ENCODE measurements at places on chromosomes 1 and 21.

DNA sequence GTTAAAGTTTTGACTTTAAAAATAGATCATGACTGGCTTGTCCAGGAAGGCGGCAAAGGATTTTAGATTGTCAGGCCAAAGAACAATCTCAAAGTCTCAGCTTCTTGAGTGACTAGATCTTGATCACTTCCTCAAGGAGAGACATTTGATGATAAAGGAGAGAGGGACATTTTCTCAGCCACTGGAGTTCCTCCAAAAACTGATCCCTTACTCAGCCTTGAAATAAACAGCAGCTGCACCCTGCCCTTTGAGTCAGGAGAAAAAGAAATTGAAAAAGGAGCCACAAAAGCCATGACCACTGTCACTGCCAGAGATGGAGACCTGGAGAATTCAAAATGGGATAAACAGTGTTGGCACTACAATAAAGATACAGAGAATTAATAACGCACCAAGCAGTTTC, 288.4 kb upstream of the PRMT6 start:
- DNase-seq: no peak

- DNase-seq: no peak
These were observed 178.9 kb downstream of the HS2ST1 start for GRCh38 chr1:87093286-87093685.

GRCh38 chr1:3247521-3248121, 178.6 kb downstream of the PRDM16 start:
- no peak for DNase-seq

GRCh38 chr1:94980582-94981574, 54.0 kb upstream of the CNN3 start:
- no peak for DNase-seq

- DNase-seq: no peak
These were observed 3.1 kb upstream of the SLC16A4 start for GRCh38 chr1:110393691-110394492.

DNA sequence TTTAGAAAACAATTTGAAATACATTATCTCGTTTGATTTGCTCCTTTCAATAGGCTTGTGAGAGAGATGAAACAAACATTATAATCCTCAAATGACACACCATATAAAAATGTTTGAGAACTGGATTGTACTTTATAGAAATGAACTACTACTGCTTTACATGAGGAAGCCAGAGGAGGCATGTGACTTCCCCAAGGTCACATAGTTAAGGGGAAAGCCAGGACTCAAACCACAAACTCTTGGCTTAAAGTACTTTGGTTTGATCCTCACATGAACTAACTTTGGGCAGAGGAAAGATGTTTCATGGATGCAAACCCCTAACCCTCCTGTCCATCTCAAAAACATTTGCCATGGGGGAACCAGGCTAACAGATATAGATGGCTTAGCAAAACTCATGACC, 4.7 kb downstream of the ARHGEF11 start:
- no peak for DNase-seq

DNA sequence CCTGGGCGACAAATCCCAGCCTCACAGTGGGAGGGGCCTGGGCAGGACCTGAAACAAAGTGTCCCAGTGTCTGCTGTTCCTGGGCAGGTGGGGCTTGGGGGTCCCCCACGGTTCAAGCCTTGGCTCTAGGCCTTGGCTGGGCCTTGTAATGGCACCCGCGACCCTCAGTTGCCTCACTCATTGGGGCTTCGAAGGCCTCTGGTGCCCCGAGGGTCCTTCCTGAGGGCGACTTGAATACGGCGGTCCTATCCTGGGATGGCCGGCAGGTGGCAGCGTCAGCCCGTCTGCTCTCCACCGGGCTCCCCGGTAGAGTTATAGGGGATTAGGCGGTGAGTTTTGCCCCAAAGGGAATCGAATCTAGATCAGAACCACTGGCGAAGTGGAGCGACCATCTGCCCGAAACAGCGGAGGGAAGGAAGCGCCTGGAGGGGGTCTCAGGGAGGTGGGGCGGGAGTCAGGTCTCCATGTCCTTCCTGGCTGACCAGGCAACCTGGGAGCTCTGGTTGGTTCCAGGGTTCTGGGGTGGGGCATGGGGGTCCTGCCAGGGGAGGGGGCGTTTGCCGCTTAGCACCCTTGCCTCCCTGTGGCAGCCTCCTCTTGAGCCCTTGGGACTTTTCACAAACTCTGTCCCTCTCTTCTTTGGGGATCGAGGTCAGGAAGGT, 2.1 kb upstream of the PEX10 start:
- peak; percentile 89 for DNase-seq

- DNase-seq: no peak
These were observed 26.8 kb downstream of the NFIA start for GRCh38 chr1:61109158-61109557.

DNA sequence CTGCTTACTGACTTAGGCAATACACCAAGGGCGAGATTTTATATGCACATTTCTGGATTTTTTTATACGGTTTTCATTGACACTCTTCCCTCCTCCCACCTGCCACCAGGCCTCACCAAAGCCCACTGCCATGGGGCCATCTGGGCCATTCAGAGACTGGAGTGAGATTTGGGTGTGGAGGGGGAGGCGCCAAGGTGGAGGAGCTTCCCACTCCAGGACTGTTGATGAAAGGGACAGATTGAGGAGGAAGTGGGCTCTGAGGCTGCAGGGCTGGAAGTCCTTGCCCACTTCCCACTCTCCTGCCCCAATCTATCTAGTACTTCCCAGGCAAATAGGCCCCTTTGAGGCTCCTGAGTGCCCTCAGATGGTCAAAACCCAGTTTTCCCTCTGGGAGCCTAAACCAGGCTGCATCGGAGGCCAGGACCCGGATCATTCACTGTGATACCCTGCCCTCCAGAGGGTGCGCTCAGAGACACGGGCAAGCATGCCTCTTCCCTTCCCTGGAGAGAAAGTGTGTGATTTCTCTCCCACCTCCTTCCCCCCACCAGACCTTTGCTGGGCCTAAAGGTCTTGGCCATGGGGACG, 57.9 kb downstream of the LACTBL1 start:
- DNase-seq: no peak

DNA sequence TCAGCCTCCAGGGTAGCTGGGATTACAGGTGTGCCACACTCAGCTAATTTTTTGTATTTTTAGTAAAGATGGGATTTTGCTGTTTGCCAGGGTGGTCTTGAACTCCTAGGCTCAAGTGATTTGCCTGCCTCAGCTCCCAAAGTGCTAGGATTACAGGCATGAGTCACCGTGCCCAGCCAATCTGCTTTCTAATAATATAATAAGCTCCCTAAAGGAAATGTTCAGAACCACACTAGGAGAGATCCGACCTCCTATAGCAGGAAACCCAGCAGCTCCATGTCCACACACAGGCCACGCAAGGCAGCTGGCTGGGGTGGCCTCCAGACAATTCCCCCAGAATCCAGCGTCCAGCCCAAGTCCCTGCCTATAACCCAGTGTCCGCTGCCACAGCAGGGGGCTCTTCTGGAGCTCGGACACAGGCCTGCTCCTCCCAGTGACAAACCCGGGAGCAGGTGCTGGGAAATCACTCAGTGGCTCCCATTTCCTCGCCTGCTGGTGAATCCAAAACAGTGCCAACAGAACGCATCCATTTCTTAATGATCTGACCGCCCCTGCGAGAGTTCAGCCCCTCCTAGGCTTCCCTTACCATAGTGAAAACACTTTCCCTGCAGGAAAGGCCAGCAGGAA, 7.5 kb downstream of the RIPK4 start:
- no peak for DNase-seq

DNA sequence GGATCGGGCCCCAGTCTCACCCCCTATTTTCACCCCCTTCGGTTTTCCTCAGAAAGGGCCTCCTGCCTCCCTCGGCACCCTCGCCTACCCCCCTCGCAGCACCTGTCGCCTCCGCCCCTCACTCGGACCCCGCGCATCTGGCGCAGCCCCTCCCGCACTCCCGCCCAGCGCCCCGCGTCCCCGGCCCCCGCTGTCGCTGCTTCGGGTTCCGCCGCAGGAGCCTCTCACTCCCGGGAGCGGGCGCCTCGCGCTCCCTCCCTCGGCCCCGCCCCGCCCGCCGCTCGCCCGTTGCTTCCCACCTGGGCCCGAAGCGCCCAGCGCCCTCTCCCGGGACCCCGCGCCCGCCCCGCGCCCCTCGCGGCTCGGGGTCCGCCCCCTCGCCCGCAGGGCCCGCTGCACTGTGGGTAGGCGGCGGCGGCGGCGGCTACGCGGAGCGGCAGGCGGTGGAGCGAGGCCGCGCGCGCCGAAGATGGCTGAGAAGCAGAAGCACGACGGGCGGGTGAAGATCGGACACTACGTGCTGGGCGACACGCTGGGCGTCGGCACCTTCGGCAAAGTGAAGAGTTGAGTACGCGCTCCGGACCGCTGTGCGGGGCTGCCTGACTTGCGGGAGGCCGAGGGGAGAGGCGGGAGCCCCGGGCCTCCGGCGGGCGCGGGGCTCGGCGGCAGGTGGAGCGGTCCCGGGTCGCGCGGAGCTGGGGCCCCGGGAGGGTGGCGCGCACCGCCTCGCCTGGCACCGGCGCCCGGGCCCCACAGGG, at the start of gene PRKAA2:
Gene PRKAA2 (plus strand): TSS at position 396 of the 758 bp plus-strand sequence. CDS start 74 bp downstream, at position 470.
- peak; percentile 35 for DNase-seq

GRCh38 chr1:225480825-225481434, 53.1 kb upstream of the LBR start:
- DNase-seq: peak; percentile 89

DNA sequence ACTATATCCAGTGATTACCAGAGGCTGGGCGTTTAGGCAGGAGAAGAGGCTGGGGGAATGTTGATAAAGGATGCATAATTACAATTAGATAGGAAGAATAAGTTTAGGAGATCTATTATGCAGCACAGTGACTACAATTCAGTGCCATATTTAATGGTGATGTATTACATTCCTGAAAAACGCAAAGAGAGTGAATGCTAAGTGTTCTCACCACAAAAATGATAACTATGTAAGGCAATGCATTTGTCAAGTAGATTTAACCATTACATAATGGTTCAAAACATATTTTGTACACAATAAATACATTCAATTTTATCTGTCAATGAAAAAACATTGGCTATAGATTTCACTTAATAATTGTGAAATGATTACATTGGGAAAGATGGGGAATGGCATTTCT, 548.9 kb downstream of the NUF2 start:
- DNase-seq: no peak

DNA sequence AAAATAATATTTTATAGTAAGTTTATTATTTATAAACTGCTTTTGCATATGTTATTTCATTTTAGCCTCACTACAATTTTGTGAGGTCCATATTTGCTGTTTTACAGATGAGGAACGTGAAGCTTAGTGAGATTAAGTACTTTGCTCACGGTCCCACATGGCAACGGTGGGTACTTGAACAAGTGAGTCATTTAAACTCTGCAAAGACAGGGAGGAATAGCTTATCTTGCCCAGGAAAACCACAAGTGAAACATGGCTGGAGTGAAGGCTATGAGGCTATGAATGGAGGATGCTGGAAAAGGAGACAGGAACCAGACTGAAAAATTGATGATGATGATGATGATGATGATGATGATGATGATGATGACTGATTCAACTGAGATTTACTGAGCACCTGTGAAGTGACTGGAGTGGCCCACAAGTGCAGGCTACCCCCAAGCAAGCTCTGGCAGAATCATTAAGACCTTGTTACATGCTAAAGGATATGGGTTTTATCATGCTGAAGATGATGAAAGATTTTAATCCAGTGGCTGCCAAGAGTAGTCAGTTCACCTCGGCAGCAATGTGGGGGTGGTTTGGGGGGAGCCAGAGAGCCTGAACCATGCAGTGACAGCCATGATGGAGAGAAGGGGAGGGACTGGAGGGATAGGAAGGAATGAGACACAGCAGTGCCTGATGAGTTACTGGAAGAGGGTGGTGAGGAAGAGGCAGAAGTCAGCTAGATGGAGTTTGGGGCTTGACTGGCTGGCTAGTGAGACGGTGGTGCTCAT, 1.4 kb upstream of the ABCA4 start:
- no peak for DNase-seq

DNA sequence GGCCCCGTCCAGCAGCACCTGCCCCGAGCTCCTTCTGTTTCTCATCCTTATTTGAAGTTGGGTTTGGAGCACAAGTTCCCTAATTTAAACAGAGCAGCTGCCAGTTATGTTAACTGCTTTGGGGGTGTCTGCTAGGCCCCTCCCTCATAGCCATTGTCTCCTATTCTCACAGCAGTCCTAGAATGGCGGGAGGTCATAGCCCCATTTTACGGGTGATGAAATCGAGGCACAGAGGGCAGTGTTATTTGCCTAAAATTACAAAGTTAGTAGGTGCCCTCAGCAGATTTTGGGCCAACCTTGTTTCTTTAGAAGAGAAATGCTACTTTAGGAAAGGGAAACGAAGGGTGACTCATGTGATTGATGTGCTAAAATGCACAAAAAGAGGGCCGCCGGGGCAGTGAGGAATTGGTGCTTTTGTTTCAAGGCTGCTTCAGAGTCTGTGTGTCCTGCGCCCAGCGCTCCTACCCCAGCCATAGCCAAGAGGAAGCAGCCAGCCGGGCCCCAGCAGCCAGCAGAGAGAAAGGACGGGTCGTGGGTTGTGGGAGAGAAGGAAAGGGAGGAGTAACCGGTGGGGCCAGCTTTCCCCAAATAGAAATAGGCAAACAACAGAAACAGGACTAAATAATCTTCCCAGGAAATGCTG, 13.0 kb downstream of the VANGL1 start:
- no peak for DNase-seq

- DNase-seq: no peak
These were observed 19.8 kb downstream of the FAF1 start for GRCh38 chr1:50940291-50940690.

GRCh38 chr1:16351994-16352841, at the start of gene FBXO42:
TSS of gene FBXO42 (minus strand) at chr1:16352480. CDS start at chr1:16315418, 37,062 bp downstream.
- peak; percentile 90 for DNase-seq

- DNase-seq: no peak
These were observed 69.0 kb downstream of the VWA5B1 start for GRCh38 chr1:20359451-20360330.

GRCh38 chr1:76871355-76871974, 4.2 kb downstream of the ST6GALNAC5 start:
- DNase-seq: no peak

DNA sequence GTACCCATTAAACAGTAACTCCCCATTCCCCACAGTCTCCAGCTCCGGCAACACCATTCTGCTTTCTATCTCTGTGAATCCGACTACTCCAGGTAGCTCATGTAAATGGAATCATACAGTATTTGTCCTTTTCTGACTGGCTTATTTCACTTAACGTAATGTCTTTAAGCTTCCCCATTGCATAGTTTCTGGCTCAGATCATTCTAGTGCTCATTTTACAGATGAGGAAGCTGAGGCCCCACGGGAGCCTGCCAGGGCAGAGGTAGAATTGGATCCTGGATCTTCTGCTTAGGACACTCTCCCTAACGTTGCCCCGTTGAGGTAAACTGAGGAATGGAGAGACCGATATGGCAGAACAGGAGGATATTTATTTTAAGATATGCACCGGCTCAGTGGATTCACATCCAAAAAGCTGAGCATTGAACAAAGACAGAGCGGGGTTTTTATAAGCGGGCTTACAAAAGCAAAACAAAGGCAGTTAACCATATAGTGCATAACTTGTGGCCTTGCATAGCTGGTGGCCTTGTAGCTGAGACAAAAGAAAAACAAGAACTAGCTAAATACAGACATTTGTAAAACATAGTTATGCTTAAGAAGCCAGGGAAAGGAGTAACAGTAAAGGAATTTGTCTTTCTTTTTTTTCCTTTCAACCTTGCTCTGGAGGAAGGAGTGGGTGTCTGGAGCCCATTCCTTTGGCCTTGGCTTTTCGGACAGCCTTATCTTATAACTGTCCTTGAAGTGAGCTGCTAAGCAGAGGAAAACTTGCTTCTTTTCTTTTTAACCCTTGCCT, 15.3 kb upstream of the KLHDC8A start:
- DNase-seq: no peak

- DNase-seq: no peak
These were observed 48.1 kb upstream of the ENAH start for GRCh38 chr1:225700889-225701465.

GRCh38 chr1:182279724-182280503, 111.7 kb downstream of the GLUL start:
- no peak for DNase-seq
